ENCODE measurements at places on chromosomes 4 and X. TPM values are rescaled to one million over a fixed set of nuclear protein-coding genes. Genes with fewer than 3 reads are reported as not detected.

VEGFD gene
- total RNA-seq: 0.21 TPM

PDLIM3 gene
- 0.68 TPM for total RNA-seq

STARD8 gene
- total RNA-seq: 0.07 TPM

GAGE13 gene
- not detected for total RNA-seq

CTAG2 gene
- not detected for total RNA-seq

CYLC1 gene
- total RNA-seq: not detected

ZRSR2 gene
- 8.7 TPM for total RNA-seq

LRCH2 gene
- total RNA-seq: under 0.01 TPM

POLN gene
- 1.4 TPM for total RNA-seq

KCTD8 gene
- under 0.01 TPM for total RNA-seq

TKTL1 gene
- not detected for total RNA-seq

ATP10D gene
- 58.6 TPM for total RNA-seq

KIAA1210 gene
- total RNA-seq: not detected

SOWAHD gene
- total RNA-seq: under 0.01 TPM

TAF7L gene
- under 0.01 TPM for total RNA-seq

ARAF gene
- 8.9 TPM for total RNA-seq

DSPP gene
- total RNA-seq: not detected

S100G gene
- total RNA-seq: not detected

HS6ST2 gene
- total RNA-seq: 14.0 TPM

HPF1 gene
- 13.0 TPM for total RNA-seq

ITM2A gene
- 1.7 TPM for total RNA-seq

RHOXF1 gene
- total RNA-seq: not detected

CXorf49 gene
- total RNA-seq: not detected

GPC3 gene
- 1.9 TPM for total RNA-seq

All from nasal cavity respiratory epithelium epithelial cell of viscerocranial mucosa (primary cell).